Stimulated activated CD8-positive, alpha-beta memory T cell treated with anti-CD3 and anti-CD28 coated beads, Interleukin-7, amount 100 ng/mL, for 48 hours (primary cell): ENCODE measurements at places on chromosomes 7 and 10.

DNA sequence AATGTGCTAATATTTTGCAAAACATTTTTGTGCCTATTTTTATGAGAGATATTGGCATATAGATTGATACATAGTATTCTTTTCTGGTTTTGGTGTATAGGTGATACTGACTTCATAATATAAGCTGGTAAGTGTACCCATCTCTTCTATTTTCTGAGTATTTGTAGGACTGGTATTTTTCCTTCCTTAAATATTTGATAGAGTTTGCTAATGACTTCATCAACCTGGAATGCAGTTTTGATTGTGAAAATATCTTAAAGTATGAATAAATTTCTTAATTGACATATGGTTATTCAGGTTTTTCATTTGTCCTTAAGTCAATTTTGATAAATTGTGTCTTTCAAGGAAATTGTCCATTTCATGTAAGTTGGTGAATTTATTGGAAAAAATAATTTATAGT lies 6.1 kb upstream of the SCRN1 start:
- no peak for DNase-seq

- DNase-seq: no peak
Observed at GRCh38 chr10:80473692-80474596, 19.8 kb downstream of the TSPAN14 start.

DNA sequence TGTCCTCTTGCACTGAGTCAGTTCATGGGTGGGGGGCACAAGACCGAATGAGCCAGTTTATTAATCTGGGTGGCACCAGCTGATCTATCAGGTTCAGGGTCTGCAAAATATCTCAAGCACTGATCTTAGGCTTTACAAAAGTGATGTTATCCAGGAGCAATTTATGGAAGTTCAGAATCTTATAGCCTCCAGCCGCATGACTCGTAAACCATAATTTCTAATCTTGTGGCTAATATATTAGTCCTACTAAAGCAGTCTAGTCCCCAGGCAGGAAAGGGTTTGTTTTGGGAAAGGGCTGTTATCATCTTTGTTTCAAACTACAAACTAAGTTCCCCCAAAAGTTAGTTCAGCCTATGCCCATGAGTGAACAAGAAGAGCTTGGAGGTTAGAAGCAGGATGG lies 33.9 kb downstream of the AKR1C8 start:
- DNase-seq: no peak

DNA sequence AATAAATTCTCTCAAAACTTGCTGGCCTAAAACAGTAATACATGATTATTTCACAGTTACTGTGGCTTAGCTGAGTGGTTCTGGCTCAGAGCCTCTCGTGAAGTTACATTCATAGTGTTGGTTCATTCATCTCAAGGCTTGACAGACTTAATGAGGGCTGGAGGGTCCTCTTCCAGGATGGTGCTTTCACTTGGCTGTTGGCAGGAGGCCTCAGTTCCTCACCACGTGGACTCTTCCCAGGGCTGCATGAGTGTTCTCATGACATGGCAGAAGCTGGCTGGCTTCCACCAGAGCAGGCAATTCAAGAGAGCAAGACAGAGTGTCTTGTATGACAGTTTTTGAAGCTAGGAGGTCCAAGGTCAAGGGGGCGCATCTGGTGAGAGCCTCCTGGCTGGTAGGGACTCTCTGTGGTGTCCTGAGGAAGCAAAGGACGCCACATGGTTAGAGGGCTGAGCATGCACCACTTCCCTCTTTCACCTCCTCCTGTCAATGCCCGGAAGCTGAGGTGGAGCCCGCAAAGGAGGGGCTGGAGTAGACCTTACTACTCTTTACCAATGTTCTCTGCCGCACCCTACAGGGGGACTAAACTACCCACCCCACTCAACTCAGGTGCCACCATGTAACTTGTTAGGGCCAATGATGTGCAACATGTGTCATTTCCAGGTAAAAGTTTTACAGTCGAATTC lies 58.2 kb upstream of the YAE1 start:
- DNase-seq: no peak

GRCh38 chr7:43569424-43569823 lies 13.5 kb upstream of the STK17A start:
- no peak for DNase-seq

- DNase-seq: no peak
Observed at GRCh38 chr10:125015356-125015944, 73.5 kb downstream of the ZRANB1 start.

DNA sequence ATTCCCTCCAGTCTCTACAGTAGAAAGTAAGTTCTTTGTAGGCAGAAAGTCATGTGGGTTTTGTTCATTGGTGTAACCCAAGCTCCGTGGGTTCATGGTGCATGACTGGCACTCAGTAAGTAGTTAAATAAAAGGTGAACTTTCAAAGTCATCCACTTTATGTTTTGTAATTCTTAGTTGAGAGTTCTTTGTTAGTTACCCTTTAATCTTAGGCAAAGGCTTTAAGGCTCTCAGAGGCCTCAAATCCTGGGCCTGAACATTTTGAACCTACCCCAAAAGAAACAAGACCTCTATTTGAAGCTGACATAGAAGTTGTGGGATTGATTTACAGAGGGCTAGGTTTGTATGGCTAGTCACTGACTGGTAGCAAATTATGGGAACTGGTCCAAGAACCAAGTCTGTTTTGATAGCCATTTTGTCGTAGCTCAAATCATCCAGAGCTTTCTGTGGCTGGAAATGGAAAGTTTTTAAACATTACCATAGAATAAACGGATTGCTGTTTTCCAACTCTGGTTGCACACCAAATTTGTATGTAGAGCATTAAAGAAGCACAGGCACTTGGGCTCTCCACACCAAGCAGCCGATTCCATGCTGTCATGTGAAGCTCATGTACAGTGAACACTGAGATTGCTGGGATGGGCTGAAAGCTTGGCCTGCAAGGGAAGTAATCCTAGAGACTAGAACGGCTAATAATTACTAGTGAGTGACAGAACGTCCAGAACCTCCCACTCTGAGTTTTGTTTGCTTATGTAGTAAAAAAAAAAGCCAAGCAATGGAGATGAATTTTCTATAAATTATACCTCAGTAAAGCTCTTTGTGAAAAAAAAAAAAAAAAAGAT lies 53.5 kb downstream of the DENND11 start:
- no peak for DNase-seq

GRCh38 chr7:133275446-133276095 lies 22.7 kb downstream of the EXOC4 start:
- DNase-seq: no peak

- DNase-seq: no peak
Observed at GRCh38 chr10:33588974-33589600, 254.6 kb upstream of the NRP1 start.

DNA sequence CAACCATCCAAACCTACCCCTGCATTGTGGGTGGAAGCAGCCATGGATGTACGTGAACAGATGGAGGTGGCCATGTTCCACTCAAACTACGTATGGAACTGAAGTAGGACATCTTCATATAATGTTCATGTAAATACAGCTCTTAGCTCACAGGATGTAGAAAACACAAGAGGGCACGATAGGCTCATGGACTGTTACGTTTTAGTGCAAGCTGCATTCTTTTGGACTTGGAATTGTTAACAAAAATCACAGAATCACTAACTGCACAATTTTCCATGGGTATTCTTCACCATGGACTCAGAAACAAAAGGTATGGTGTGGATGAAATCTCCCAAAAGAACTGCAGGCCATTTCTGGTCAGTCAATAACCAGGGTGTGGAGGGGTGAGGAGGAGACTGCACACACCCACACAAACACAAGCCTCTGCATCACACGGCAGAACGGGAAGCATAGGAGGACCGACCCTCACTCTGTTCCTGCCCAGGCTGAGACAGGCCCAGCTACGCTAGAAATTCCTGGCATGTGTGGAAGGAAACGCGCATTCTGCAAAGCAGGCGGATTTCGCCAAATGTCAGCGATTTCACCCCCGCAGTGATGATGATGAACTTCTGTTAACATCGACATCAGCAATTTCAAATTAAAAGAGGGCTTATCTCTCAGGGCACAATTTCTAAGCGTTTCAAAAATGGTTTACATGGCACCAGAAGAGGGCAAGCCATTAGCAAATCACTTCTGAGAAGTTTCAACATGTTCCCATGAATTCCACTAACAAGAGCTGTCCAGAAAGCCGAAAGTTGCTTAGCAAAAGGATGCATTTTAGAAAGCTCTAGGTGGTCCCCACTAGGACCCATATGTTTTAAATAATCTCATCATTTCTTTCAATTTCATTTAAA lies 149.0 kb downstream of the TNS3 start:
- DNase-seq: no peak

DNA sequence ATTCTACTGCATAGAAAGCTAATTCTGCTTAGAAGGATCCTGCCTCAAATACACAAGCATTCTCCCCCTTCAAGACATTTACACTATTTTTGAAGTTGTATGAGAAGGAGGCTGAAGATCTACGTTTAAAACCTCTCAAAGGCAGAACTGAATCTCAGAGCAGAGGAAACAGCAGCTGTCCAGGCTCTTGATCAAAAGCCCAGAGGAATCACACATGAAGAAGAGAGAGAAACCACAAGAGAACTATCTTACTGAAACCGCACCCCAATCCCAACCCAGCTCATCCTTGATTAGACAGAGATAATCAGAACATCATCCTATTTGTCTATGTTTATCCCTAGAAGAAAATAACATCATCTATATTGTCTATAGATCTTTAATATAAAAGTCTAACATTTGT lies 2.2 kb upstream of the DNAJC1 start:
- DNase-seq: no peak

DNA sequence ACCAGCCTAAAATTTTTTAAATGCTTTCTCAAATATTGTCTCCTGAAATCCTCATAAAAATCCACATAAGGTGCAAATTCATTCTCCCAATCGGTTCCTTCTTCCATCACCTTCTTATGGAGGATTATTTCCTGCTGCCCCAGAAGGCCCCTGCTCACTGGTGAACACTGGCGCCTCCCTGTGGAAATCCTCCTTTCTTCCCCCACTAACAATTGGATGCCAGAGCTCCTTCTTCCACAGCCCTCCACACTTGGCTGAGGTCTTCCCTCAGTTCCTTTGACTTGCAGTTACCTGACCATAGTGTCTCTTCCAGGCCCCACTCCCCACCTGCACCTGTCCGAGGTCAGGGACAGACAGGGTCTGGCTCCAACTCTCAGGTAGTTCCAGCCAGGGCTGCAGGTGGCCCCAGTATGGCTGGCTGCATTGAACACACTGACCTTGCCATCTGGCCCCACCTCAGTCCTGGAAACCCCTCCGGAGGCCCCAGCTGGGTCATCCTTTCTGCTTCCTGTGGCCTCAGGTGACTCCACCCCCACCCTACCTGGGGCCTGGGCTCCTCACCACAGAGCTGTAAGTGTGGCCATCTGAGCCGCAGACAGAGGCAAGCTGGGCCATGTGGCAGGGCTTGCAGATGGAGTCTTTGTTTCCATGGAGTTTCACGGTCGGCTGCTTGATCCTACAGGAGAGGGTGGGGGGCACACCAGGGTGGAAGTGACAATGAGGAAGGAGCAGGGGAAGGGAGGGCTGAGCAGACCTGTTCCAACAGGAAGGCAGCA lies 18.4 kb downstream of the SPOCK2 start:
- no peak for DNase-seq

GRCh38 chr10:81498011-81498551 lies 376.9 kb upstream of the NRG3 start:
- no peak for DNase-seq

DNA sequence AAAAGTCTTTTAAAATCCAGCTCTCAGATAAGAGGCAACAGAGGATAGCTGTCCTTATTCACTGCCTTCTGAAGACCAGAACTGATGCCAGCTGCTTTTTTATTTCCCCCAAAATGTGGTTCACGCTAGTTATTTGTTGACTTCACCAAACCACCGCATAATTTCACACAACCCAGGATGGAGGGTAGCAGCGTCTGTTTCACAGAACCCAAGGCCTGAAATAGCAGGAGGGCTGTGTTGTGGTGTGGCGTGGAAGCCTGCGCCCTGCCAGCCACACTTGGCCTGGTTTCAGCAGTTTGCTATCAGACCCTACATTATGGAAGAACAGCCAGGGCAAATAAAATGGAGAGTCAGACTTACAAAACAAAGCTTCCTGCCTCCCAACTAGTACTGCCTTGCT lies 155.4 kb downstream of the DYNC1I1 start:
- no peak for DNase-seq

DNA sequence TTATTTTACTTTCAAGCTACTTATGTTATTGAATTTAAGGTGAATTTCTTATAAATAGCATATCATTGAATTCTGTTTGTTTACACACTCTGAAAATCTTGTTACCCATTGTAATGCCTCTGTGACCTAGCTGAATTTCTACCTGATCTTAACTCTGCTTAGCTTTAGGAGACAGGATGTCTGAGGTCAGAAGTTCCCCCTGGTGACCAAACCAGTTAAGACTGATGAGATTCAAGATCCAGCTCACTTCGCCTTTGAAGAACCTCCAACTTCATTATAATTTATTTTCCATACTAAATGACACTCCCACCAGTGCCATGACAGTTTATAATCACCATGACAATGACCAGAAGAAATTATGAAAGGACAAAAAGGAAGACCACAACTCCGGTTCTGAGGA lies 213.4 kb upstream of the CDC14C start:
- no peak for DNase-seq

DNA sequence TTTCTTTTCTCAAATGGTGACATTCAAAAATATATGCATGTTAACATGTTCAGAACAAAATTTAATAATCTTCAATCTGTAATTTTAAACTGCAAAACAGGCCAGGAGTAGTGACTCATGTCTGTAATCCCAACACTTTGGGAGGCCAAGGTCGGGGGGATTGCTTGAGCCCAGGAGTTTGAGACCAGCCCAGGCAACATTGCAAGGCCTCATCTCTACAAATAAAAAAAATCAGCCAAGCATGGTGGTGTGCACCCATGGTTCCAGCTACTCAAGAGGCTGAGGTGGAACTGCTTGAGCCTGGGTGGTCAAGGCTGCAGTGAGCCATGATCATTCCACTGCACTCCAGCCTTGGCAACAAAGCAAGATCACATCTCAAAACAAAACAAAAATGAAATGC lies 394.3 kb downstream of the PARD3 start:
- DNase-seq: no peak

DNA sequence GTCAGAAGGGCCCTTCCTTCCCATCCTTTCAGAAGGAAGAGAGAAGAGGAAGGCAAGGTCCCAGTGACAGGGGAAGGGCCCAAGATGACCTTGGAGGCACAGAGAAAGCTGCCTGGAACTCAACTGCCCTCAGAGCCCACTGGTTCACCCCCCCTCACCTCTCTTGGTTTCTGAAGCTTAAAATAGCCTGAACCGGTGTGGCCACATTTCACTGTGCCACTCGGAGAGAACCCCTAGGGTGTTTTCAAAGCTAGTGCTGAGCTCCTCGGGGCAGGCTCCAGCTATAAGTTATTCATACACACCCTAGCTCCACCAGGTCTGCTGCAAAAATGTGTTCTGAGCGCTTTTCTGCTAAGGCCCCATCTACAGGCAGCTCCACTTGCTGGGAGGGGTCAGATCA lies 60.9 kb upstream of the ADRB1 start:
- no peak for DNase-seq

- DNase-seq: no peak
Observed at GRCh38 chr7:32071466-32072091, 1.4 kb upstream of the PDE1C start.

GRCh38 chr10:122327237-122328206 lies 47.0 kb upstream of the PLEKHA1 start:
- DNase-seq: no peak

GRCh38 chr10:109358325-109358724 lies 565.0 kb downstream of the XPNPEP1 start:
- DNase-seq: no peak

GRCh38 chr10:102869258-102870198 lies at the start of gene AS3MT:
Gene AS3MT (plus strand): TSS chr10:102869470. CDS start chr10:102869593, 123 bp downstream.
- no peak for DNase-seq
